ENCODE measurements at places on chromosomes 16 and 17.

- no peak for DNase-seq
These were observed 3.4 kb downstream of the MIF4GD start for GRCh38 chr17:75267411-75268232.

DNA sequence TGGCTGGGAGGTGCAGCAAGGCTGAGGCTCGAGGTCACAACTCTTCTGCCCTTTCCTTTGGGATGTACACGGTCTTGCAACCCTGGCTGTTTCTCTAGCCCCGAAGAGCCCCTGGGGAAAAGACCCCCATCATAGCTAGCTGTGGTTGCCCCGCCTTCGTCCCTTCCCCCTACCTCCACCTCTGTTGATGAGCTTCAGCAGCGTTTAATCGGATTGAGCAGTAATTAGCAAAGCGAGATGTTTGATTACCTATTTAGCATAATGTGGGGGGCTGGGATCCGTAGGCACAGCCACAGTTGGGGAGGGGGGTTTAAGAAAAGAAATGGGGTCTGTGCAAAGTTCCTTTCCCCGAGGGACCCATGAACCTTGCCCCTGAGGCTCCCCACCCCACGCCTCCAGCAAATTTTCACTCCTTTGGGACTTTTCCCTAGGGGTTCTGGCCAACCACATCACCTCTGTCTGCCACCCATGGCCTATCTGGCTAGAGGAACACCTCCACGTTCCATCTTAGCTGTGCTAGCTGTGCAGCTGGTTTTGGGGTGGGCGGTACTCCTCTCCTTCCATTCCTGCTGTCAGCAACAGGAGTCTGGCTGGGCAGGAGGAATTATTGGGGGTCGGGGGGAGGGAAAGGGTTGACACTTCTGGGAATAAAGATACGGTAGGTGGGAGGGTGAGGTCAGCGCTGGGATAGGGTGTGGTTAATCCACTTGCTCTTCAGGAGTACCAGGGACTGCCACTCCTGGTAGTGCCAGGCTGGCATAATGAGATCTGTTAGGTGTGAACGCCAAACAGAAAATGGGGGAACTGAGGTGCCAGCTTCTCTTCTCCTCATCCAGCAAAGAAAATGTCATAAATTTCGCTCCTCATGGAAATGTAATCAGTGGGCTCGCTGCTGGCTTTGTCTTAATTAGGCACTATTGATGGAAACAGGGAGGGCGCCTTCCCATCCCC lies 1.3 kb upstream of the DNAH2 start:
- no peak for DNase-seq

DNA sequence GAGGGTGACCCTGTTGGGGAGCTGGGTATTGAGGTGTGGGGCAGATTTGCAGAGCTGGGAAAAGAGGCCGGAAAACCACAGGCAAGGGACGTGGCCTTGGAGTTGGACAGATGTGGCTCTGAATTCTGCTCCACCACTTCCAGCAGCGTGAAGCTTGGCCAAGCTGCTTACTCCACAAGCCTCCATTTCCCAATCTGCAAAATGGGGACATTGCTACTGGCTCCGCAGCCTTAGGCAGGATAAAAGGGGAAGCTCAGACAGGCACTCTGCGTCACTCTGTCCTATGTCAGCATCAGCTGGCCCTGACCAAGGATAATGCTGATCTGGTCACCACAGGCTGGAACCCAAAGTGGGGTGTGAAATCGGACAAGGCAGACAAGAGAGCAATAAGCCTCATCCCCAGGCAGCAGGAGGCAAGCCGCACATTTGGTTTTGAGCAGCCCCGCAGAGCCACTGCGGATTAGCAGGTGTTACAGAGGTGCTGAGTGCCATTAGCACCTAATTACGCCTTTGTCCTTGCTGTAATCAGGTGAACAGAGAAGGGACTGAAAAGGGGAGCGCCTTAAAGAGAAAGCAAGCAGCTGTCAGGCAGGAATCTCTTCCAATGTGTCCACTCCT lies 54.8 kb downstream of the SDK2 start:
- no peak for DNase-seq

DNA sequence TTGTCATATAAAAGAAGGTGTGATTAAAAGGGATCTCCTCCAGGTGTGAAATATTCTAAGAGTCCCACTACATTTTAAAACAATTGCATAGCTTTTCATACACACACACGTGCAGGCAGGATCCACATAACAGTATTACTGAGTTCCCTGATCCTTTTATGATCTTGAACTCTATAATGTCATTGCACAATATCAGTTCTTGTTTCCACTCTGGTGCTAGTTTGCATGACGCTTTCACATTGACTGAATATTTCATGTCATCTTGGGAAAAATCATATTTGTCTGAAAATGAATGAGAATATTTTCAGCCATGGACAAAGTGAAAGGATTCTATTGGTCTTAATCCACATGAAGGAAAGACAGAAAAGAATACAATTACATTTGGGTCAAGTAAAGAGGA lies 703.8 kb downstream of the CDH8 start:
- no peak for DNase-seq

- DNase-seq = no peak
These were observed 5.0 kb downstream of the SKA2 start for GRCh38 chr17:59149841-59150511.

DNA sequence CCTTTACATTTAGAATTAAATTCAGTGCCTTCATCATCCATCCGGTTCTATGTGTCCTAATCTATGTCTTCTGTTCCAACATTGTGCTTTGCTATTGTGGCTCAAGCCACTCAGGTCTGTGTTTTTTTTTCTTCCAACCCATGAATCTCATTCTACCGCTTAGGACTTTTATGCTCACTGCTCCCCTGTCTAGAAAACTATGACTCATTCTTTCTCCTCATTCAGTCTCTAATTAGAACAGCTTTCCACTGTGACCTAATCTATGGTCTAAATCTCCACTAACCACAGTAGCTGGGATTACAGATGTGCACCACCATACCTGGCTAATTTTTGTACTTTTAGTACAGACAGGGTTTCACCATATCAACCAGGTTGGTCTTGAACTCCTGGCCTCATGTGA lies 418.7 kb downstream of the KCNJ2 start:
- DNase-seq = no peak

GRCh38 chr16:1036166-1036565 lies 36.4 kb upstream of the SSTR5 start:
- DNase-seq = no peak

All from thymus (tissue), 14 donors.